SJCRH30 (cell line): ENCODE measurements at places on chromosomes 2 and 18.
A peak's percentile ranks its signal among the peaks of the same experiment; 100 is the strongest.

GRCh38 chr2:184890311-184890710 lies 292.0 kb downstream of the ZNF804A start:
- DNase-seq: no peak

DNA sequence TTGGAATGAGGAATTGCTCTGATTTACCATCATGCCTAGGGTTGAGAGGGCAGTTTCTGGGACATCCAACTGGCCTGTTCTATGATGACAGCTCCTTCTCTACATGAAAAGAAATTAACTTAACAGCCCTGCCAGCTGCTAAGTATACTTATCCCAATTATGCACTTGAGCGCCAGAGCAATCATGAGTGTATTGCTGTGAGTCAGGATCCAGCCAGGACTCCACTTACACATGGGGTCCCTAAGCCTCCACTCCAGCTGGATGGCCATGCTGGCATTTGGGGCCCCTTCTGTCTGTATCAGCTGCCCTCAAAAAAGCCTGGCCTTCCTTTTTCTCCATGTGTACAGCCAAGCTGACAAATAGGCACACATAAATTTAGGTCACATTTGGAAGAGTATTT lies 481.9 kb downstream of the TMX3 start:
- DNase-seq: no peak

DNA sequence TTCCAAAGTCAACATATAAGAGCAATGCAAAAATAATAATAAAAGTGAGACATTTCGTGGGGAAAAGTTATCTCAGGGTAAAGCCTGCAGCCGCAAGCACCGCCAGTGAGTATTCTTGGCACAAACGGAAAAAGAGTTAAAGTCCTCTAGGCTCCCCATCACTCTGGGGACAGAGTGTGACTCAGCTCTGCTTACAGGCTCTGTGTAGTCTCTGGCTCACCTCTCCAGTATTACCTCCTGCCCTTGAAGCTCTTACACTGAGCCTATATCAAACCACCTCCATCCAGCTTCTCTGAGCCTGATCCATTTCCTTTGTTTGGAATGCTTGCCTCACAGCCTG lies 55.5 kb downstream of the MTHFD2 start:
- DNase-seq: no peak

- peak; percentile 61 for DNase-seq
These were observed 74.8 kb upstream of the COL5A2 start for GRCh38 chr2:189254268-189254883.

DNA sequence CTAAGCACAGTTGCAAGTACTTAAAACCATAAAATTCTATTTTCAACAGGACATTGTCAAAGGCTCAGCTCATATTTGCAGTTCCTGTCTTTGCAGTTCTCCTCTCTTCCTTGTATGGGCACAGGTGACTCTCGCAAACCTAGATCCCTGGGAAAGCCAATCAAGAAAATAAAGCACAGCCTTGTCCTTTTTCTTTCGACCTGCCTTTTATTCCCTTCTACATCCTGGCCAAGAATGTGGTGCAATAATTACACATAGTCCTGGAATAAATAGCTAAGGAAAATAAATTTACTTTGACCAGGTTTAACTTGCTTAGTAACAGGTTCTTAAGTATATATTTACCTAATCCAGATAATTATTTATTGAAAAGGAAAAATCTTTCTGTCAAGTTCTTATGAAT lies 20.2 kb downstream of the ATG16L1 start:
- DNase-seq: no peak

- no peak for DNase-seq
These were observed 501.1 kb downstream of the CNTNAP5 start for GRCh38 chr2:124526221-124526620.

DNA sequence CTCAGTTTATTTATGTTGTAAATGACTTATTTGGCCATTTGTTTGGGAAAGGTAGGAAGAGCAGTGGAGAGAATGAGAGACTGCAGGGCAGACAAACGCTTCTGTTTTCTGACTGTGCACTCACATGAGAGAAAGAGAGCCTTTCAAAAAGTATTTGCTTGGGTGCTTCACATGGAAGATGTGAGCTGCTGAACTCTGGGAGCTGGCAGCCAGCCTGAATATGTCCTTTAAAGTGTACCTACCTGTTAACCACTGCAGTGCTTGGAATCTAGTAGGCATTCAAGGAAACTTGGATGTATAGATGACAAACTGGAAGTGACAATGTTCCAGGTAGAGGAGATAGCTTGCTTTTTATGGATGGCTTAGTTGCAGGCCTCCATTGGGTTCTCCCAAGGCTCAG lies 68.8 kb downstream of the PTPRM start:
- no peak for DNase-seq

GRCh38 chr18:9987931-9988330 lies 74.1 kb downstream of the VAPA start:
- peak; percentile 49 for DNase-seq

- DNase-seq: no peak
These were observed 187.3 kb downstream of the FAM210A start for GRCh38 chr18:13539050-13539449.

DNA sequence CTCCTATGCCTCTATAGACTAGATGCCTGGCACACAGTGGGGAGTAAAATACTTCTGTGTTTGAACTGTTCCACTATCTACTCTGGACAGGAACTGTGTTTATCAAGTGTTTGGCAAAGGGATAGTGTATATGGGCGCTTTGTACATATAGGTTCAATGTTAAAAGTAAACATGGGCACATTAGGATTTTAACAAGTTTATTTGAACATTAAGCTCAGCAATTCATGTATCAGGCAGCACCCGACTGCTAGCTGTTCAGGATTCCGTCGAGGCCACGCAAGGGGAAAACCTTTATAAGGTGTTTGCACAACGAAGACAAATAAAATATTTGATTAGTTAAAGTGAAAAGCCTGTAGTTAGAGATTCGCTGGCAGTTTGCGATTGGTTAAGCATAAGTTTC lies 43.4 kb upstream of the ROCK2 start:
- DNase-seq: no peak

- DNase-seq: no peak
These were observed 9.9 kb upstream of the MAP3K2 start for GRCh38 chr2:127397568-127398238.

- peak; percentile 44 for DNase-seq
These were observed 81.8 kb upstream of the GAREM1 start for GRCh38 chr18:32552421-32553030.

- DNase-seq: no peak
These were observed 136.0 kb upstream of the ITGB6 start for GRCh38 chr2:160336105-160336504.

DNA sequence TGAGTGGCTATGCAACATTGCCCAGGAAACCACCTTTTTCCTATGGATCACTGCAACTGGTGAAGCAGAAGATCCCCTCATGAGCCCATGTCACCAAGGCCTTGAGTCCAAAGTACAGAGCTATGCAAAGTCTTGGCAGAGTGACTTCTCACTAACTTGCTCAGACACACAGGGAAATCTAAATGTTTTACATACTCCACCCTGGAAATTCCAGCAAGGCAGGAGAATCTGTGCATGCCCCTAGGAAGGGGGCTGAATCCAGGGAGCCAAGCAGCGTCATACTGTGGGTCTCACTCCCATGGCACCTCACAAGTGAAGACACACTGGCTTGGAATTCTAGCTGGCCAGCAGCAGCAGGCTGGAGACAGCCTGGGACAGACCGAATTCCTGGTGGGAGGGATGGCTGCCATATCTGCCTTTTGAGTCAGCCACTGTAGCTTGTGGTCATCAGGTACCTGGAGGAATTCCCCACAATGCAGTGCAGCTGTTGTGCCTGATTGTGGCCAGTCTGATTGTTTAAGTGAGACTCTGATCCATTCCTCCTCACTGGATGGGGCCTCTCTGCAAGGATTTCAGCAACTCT lies 1817.4 kb downstream of the SUCLG1 start:
- DNase-seq: no peak

DNA sequence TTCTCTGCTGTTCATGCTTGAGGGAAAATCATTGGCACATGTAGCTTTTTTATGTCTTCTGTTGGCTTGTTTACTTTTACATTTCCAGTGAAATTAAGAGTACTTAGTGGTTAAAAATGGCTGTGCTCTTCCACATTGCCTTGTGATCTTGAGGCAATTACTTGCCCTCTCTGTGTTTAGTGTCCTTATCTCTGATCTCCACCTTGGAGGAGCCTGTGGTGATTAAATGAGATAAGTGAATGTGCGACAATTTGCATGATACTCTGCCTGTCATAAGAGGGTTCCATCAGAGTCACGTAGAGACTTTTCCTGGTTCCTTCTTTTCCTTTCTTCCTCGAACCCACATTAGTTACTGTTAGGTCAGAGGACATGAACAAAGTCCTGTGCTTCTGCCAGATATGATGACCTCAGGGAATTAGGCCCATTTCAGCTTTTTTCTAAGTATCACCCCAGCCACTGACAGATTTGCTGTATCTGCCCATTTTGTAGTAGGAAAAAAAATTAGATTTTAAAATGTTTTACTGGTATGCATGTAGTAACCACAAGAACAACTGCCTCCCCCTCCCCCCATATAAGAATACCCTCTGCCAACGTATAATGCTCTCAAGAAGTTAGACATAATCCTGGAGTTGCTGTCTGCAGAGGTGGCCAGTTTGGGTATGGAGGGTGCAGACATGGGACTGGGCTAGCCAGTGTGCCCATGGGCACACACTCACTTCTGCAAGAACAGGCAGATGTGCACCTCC lies 51.9 kb downstream of the TET3 start:
- peak; percentile 34 for DNase-seq

GRCh38 chr2:70089220-70089982 lies 2.1 kb downstream of the PCBP1 start:
- peak; percentile 90 for DNase-seq

- DNase-seq: no peak
These were observed 54.0 kb downstream of the SCG2 start for GRCh38 chr2:223548194-223548593.

DNA sequence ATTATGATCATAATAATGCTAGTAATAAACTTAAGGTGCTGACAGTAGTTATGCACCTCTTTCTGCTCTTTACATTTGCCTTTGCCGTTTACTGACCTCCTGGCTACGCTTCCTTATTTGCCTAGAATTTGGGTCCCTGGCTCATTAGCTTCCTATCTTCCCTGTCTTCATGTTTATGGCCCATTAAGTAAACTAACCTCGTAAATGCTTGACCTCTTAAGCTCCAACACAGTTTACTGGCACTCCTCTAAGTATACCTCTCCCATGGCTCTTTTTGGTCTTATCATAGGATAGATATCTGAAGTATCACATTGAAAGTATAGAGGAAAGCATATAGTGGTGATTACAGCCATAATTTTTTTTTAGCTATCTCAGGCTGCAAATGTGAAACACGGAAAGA lies 657.3 kb upstream of the SLC39A10 start:
- no peak for DNase-seq

GRCh38 chr2:236960531-236960930 lies 125.2 kb upstream of the COPS8 start:
- DNase-seq: no peak
